ENCODE measurements at places on chromosomes 1 and 21.

GRCh38 chr1:172185211-172185610, 235.3 kb upstream of the C1orf105 start:
- no peak for DNase-seq

GRCh38 chr21:39849014-39849655, 18.1 kb upstream of the PCP4 start:
- no peak for DNase-seq

GRCh38 chr1:89637496-89637895, 4.6 kb downstream of the LRRC8C start:
- DNase-seq: no peak

DNA sequence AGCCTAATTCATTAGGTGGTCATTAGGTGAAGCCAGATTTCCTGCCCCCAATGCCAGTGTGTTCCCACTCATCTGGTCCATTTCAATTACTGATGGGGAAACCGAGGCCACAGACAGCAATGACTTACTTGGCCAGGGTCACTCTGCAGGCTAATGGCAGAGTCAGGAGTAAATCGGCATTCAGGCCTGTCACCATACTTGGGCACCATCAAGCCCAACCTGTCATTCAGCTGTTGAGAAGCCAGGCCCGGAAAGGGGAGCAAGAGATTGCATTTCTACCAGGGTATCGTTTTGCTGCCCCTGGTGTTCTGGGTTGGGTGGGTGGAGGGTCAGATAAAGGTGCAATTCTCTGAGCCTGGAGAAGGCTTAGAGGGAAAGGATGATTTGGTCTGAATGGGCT, 8.0 kb upstream of the TMEM61 start:
- DNase-seq: no peak

GRCh38 chr1:27395441-27396195, 3.2 kb downstream of the GPR3 start:
- peak; percentile 89 for DNase-seq
